ENCODE measurements at places on chromosomes 5 and 9.

GRCh38 chr5:78597068-78597973 is 51.3 kb downstream of the LHFPL2 start:
- no peak for DNase-seq

GRCh38 chr9:89667726-89668125 is 62.9 kb downstream of the GADD45G start:
- no peak for DNase-seq

- DNase-seq: no peak
Measured at GRCh38 chr9:121066850-121067249, 7.9 kb upstream of the CNTRL start.

DNA sequence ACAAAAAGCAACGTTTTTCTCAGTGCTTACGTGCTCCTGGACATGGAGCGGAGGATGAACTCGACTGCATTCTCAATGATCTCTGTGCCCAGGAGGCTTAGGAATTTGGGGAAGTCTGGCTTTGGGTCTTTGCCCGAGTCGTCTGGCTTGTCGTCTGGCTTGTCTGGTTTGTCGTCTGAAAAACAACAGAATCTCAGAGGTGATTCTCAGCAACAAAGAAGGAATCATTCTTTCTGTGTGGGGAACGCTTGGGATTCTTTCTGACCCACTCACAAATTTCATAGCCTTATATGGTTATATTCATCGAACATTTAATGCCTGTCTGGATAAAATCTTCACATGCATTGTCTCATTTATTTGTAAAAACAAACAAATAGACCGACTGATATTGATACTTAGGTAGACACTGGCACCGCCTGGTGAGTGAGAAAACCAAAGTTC is 4.7 kb downstream of the C5orf46 start:
- DNase-seq: no peak

DNA sequence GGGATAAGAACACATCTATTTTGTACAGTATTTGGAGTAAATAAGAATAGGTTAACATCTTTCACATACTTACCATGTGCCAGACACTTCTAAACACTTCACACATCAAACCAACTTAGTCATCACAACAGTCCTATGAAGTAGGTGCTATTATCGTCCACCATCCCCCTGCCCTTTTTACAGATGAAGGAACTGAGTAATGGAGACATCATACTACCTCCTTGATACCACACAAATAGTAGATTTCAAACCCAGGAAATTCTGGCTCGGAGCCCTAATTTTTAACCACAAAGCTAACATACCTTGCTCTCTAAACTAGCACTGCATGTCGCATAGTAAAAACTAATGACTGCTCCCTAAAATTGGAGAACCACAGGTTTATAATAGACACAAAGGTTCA is 4.2 kb upstream of the ZNF366 start:
- no peak for DNase-seq

DNA sequence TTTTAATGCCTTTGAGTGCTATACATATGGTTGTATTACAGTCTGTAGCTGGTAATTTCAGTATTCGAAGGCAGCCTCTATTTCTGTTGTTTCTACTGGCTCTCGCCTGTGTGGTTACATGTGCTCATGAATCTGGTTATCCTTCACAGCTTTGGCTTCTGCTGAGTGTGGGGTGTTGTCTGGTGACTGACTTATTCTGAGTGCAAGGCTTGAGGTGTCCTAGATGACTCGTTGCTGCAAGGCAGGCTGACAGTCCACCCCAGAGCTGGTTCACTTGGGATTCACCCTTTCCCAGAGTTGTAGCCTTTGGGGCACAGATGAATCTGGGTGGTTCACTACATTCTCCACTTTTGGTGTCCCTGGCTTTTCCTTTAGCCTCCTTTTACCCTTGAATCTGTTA is 41.4 kb downstream of the PDE8B start:
- DNase-seq: no peak

DNA sequence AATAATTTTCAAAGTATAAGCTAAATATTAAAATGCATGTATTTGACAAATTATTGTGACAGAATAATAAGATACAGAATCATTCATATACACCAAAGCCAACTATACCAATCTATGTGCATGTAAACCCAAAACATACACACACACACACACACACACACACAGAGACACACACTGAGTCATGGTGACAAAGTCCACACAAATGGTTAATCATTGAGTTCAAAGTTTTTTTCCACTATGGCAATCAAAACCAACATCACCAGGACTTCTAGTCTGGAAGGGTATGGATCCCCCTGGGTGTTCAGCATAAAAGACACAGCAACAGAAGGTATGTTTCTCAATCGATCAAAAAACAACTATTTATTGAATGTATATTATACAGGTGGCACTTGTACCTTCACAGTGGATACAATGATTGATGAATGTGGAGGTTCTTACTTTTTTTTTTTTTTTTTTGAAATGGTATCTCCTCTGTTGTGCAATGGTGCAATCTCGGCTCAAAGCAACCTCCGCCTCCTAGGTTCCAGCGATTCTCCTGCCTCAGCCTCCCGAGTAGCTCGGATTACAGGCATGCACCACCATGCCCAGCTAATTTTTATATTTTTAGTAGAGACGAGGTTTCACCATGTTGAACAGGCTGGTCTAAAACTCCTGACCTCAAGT is 137.0 kb downstream of the PDE4D start:
- no peak for DNase-seq

DNA sequence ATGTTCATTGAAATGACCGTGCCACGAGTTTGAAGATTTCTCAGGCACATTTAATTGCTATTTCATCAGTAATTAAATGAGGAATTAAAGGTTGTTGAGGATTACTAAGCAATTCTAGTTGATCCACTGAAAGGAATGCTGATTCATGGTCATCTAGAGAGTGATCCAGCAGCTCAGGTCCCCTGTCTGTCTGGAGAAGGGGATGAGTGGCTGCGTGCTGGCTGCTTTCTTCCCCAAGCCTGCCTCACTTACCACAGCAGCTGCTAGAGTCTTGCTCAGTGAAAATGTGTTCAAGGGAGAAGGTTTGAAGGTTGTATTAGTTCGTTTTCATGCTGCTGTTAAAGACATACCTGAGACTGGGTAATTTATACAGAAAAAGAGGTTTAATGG is 7.8 kb upstream of the TGFBI start:
- no peak for DNase-seq

- DNase-seq: no peak
Measured at GRCh38 chr9:134204041-134204440, 39.7 kb upstream of the RNU6ATAC start.

- DNase-seq: no peak
Measured at GRCh38 chr9:90882991-90883600, 81.5 kb downstream of the SYK start.

DNA sequence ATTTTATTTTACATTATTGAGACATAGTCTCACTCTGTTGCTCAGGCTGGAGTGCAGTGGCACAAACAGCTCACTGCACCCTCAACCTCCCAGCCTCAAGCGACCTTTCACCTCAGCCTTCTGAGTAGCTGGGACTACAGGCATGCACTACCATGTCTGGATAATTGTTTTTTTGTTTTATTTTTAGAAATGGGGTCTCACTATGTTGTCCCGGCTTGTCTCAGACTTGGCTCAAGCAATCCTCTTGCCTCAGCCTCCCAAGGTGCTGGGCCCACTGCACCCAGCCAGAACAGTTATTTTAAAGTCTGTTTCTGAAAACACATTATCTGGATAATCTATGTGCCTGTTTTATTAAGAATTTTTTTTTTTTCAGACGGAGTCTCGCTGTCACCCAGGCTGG is 62.0 kb downstream of the TEX10 start:
- no peak for DNase-seq

DNA sequence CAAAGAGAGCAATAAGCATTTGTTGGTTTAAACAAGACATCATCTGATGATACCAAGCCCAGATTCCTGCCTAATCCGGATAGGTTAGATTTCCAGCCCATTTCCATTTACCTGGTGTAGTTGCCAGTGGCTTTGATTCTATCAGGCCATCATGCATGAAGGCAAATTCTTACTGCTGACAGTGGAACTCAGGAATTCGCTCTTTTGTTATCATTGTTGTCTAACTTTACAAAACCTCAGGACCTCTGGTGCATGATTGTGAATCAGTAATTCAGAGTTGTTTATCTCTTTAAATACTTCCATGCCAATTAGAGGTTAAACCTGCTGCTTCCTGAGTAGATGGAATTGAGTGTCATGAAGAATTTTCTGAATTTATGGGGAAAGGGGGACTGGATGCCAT is 76.5 kb downstream of the C9orf152 start:
- no peak for DNase-seq

DNA sequence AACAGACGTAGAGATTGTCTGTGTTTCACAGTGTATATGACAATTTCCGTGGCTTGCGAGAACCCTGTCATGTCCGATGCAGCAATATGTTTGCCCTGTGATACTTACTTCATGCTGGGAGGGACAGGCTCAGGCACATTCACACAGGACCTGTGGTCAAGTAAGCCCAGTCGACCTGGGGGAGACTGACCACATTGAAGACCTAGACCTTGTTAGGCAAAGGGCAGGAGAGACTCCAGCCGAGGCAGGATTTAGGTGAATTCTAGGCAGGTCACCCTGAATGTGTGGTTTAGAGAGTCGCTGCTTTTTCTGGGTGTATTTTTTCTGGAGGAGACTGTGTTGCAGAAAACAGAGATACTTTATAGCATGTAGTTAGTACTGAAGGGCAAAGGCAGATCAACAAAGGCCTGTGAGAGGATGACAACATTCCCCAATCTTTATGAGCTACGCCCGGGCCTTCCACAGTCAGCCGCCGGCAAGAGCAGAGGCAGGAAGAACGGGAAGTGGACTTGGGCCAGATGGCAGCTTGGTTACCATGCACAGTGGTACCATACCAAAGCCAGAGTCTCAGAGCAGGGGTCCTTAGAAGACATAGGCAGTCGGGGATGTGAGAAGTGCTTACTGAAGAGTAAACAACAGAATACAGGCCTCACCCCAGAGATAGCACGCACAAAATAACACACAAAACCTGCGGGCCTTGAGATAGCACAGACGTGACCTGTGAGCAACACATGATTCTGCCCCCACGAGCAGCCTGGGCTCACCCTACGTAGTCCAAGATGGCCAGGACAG is 220.7 kb downstream of the CACNA1B start:
- no peak for DNase-seq

GRCh38 chr5:156230887-156231286 is 96.1 kb upstream of the SGCD start:
- DNase-seq: no peak

DNA sequence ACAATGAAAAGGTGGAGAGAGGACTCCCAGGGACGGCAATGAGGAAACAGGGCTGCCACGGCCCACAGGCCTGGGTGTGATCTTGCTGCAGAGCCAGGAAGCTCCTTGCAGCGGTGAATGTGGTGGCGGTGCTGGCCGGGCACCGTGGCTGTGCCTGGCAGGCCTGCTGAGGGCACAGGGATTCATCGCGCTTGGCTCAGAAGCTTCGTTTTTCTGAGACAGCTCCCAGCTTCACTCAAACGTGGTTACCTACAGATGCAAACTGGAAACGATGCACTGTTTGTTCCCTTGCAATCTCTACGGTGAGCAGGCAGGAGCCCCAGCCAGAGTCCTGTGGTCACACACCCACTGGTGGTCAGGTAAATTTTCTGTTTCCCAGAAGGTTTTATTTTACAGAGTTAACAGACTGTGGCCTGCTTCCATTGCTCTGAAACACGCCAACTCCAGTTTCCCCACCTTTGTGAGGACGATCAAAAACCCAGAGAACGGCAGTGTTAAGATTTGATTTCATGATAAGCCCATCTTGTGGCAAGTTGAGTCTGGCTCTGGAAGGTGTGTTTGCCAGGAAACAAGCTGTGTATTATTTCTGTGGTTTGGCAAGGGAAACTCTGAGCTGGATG is 183.9 kb downstream of the AUH start:
- DNase-seq: peak; percentile 58

- DNase-seq: no peak
Measured at GRCh38 chr5:172096207-172096940, 89.9 kb upstream of the FBXW11 start.

GRCh38 chr5:129496421-129496820 is 36.3 kb downstream of the ADAMTS19 start:
- DNase-seq: no peak

GRCh38 chr9:15160673-15161072 is 146.3 kb downstream of the TTC39B start:
- DNase-seq: no peak

DNA sequence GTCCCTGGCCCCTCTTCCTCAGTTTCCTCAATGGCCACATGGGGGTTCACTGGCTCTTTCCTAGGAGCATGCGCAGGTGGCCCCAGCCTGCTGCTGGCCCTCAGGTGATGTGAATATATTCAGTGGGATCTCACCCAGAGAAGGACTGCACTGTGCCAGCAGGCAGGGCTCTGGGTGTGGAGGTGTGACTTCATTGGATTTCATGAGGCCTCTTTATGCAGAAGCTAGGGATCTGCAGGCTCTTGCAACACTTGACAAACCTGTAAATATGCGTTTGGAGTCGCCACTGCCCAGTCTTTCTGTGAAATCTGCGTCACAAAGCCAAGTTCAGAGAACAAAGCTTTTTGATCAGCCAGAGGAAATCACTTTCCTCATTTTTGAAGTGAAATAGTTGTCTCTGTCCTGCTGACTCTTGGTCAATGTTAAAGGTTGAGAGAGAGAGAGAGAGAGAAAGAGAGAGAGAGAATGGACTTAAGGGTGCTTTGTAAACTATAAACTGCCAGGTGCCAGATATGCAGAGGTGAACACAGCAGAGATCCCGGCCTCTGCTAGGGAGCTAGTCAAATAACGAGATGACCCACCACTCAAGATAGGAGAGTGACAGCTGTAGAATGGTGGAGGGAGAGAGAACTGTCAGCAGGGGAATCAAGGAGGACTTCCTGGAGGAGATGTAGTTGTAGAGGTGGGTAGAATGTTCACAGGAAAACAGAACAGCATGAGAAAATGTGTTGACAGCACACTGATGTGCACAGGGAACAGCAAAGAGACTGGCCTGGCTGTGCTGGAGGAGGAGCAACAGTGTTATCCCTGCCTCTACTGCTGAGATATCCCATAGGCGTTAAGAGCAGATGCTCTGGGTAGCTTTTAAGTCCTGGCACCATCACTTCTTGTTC is 167.0 kb upstream of the ZNF618 start:
- DNase-seq: no peak

GRCh38 chr9:77961541-77961940 is 70.1 kb downstream of the GNAQ start:
- DNase-seq: no peak

GRCh38 chr5:103003872-103004271 is 116.1 kb downstream of the GIN1 start:
- no peak for DNase-seq

GRCh38 chr5:176535101-176535663 is 2.0 kb downstream of the RNF44 start:
- DNase-seq: peak; percentile 77

- DNase-seq: no peak
Measured at GRCh38 chr5:145129797-145130196, 705.3 kb downstream of the PRELID2 start.

GRCh38 chr5:23930985-23931384 is 423.6 kb downstream of the PRDM9 start:
- DNase-seq: no peak

- peak; percentile 59 for DNase-seq
Measured at GRCh38 chr5:143968071-143968878, 156.3 kb downstream of the HMHB1 start.

Data from activated CD4-positive, alpha-beta T cell treated with anti-CD3 and anti-CD28 coated beads, Interleukin-2, Interleukin-4, amounts not matched to agents 100 ng/mL and 50 ng/mL, durations not matched to agents 16 hours and 8 hours (primary cell).